ENCODE measurements at places on chromosomes 12 and 14. TPM values are rescaled to one million over a fixed set of nuclear protein-coding genes. Genes with fewer than 3 reads are reported as not detected.

Gene PTGDR
- polyA plus RNA-seq: 0.20 TPM

Gene CAPS2
- polyA plus RNA-seq: 8.1 TPM

Gene SLC10A1
- not detected for polyA plus RNA-seq

Gene HSPB8
- 10.2 TPM for polyA plus RNA-seq

Gene LYZ
- 25.6 TPM for polyA plus RNA-seq

Gene APPL2
- 17.2 TPM for polyA plus RNA-seq

Gene KRT74
- not detected for polyA plus RNA-seq

Gene CABP1
- 2.3 TPM for polyA plus RNA-seq

Gene SERPINA9
- not detected for polyA plus RNA-seq

Gene SLC25A47
- polyA plus RNA-seq: not detected

Gene FBLN5
- polyA plus RNA-seq: 119 TPM

GRCh38 chr14:103280278-103280928 lies 53.6 kb upstream of the EIF5 start:
- no peaks in the 10 kb centered on the region for H3K36me3 ChIP-seq
- H3K27ac ChIP-seq: no peak overlapping the region
- DNase-seq: no peak

DNA sequence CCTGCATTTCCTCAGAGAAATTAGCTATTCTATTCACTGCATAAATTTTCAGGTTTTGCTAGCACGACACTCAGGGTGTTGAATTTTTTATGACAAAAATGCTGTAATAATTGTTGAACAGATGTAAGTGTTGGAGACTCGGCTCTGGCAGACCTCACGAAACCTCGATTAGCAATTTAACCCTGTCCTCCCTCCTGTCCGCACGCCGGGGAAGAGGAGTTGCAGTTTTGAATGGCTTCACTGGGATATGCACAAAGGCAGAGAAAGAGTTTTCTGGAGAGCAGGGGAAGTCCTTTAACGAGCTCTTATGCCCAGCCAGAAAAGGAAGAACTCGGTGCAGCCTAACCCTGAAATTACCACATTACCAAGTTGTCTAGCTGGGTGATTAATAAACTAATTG lies 661.1 kb downstream of the VRK1 start:
- no peak overlapping the region for H3K4me3 ChIP-seq
- no peaks in the 10 kb centered on the region for H3K4me1 ChIP-seq
- no peaks in the 10 kb centered on the region for H3K27me3 ChIP-seq

DNA sequence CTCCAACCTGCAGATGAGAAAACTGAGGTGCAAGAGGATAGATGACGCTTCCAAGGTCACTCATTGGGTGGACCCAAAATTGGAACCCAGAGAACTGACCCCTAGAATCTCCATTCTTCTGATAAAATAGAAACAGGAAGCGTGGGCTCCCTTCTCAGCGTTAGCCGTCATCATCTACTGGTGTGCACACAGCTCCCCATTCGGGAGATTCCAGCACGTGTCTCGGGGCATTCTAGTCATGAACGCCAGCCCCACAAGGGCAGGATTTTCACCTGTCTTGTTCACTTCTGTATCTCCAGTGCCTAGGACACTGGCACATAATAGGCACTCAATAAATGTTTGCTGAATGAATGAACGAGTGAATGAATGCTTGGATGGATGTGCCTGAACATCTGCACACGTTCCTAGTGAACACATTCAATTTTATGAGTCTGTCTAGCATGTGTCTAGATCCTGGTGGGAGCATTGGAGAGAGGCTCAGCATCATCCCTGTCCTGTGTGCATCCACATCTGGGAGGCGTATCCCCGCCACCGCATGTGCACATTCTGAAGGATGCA lies 30.5 kb downstream of the RASAL1 start:
- H3K4me1 ChIP-seq: no peaks in the 10 kb centered on the region
- H3K36me3 ChIP-seq: no peaks in the 10 kb centered on the region
- DNase-seq: no peak

DNA sequence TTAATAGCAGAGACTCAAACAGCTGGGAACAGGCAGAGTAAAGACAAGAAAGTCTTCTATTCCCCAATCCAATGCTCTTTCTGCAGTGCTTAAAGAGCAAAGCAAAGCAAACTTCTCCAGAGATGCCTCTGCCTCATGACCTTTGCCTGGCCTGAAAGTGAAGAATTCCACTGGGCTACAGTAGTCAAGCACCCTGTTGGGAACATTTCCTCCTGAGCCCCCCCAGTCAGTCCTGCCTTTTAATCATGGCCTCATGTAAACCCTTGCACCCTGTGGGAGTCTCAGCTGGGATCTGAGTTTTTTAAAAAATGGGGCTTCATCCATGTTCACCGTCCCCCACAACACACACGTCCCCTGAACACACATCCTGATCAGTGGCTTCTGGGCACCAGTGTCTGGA lies 62.7 kb upstream of the TSPAN11 start:
- no peak overlapping the region for H3K4me3 ChIP-seq
- H3K27ac ChIP-seq: no peak overlapping the region
- no peak for DNase-seq
- no peaks in the 10 kb centered on the region for H3K4me1 ChIP-seq
- H3K36me3 ChIP-seq: no peaks in the 10 kb centered on the region

- no peak overlapping the region for H3K27ac ChIP-seq
- H3K4me3 ChIP-seq: no peak overlapping the region
- H3K36me3 ChIP-seq: no peaks in the 10 kb centered on the region
Observed at GRCh38 chr14:28494196-28494595, 272.4 kb upstream of the FOXG1 start.

- no peak overlapping the region for H3K4me3 ChIP-seq
- DNase-seq: no peak
- H3K27me3 ChIP-seq: peaks cover 7% of the 10 kb centered on the region
- no peak overlapping the region for H3K27ac ChIP-seq
- H3K4me1 ChIP-seq: no peaks in the 10 kb centered on the region
Observed at GRCh38 chr12:46087916-46088439, 97.6 kb upstream of the SCAF11 start.

GRCh38 chr12:51814311-51815088 lies 34.0 kb downstream of the FIGNL2 start:
- H3K4me1 ChIP-seq: peaks cover 3% of the 10 kb centered on the region
- no peaks in the 10 kb centered on the region for H3K27me3 ChIP-seq
- DNase-seq: peak; percentile 66
- H3K4me3 ChIP-seq: no peak overlapping the region
- H3K36me3 ChIP-seq: no peaks in the 10 kb centered on the region
- no peak overlapping the region for H3K27ac ChIP-seq

DNA sequence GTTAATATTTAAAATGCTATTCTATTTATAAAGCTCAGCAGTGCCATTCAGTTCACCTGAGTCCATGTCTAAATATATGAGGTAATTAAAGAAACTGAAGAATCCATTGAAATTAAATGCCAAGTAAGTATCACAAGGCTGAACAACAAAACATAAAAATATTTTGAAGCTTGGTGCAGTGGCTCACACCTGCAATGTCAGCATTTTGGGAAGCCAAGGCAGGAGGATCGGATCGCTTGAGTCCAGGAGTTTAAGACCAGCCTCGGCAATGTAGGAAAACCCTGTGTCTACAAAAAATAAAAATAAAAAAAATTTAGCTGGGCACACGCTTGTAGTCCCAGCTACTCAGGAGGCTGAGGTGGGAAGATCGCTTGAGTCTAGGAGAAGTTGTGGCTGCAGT lies 101.8 kb downstream of the OSBPL8 start:
- DNase-seq: no peak
- no peaks in the 10 kb centered on the region for H3K27me3 ChIP-seq
- H3K27ac ChIP-seq: no peak overlapping the region
- no peaks in the 10 kb centered on the region for H3K4me1 ChIP-seq
- no peak overlapping the region for H3K4me3 ChIP-seq

GRCh38 chr14:86799244-86799647 lies 1193.7 kb downstream of the GALC start:
- H3K27me3 ChIP-seq: no peaks in the 10 kb centered on the region
- DNase-seq: peak; percentile 65
- no peak overlapping the region for H3K27ac ChIP-seq
- peaks cover 8% of the 10 kb centered on the region for H3K4me1 ChIP-seq

DNA sequence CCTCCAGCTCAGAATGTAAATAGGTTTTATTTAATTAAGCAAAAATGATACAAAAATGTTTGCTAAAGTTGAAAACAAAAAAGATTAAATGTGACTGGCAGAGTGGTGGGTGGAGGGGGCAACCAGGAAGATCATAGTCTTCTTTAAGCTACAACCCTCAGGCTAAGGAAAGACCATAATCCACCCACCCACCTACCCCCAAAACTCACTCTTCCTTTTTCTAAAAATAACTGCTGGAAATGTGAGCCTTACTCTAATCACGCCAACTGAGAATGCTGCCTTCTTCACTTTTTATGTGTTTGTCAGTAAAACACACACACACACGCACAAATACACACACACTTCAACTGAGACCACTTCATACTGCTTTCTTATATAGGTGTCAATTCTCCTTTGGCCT lies 230.0 kb upstream of the EGLN3 start:
- H3K27ac ChIP-seq: peak overlapping the region; percentile 12
- no peak overlapping the region for H3K4me3 ChIP-seq
- peaks cover 4% of the 10 kb centered on the region for H3K4me1 ChIP-seq
- H3K36me3 ChIP-seq: no peaks in the 10 kb centered on the region

GRCh38 chr12:25694072-25694471 lies 141.0 kb upstream of the LMNTD1 start:
- H3K27me3 ChIP-seq: no peaks in the 10 kb centered on the region
- H3K4me3 ChIP-seq: no peak overlapping the region
- peak; percentile 86 for DNase-seq
- peaks cover 12% of the 10 kb centered on the region for H3K4me1 ChIP-seq
- H3K36me3 ChIP-seq: no peaks in the 10 kb centered on the region

DNA sequence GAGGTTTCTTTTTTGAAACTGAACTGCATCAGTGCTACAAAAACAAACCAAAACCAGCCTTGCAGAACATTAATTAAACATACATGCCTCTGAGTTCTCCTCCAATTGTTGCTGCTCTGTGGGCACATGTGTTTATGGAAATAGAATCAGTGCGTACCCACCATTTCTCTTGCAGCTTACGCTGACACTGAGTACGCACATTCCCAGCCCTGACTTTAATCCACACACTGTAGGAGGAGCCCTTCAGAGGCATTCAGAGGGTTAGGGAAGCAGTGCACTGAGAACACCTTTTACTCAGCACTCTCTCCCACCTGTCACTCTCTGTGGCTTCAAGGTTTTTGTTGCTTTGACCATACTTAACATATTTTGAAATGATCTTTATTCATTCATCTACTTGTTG lies 250.5 kb upstream of the PWP1 start:
- H3K4me1 ChIP-seq: no peaks in the 10 kb centered on the region
- H3K4me3 ChIP-seq: no peak overlapping the region
- H3K27ac ChIP-seq: no peak overlapping the region

GRCh38 chr12:41174602-41175001 lies 13.5 kb upstream of the PDZRN4 start:
- H3K4me3 ChIP-seq: no peak overlapping the region
- no peak for DNase-seq
- no peaks in the 10 kb centered on the region for H3K27me3 ChIP-seq

DNA sequence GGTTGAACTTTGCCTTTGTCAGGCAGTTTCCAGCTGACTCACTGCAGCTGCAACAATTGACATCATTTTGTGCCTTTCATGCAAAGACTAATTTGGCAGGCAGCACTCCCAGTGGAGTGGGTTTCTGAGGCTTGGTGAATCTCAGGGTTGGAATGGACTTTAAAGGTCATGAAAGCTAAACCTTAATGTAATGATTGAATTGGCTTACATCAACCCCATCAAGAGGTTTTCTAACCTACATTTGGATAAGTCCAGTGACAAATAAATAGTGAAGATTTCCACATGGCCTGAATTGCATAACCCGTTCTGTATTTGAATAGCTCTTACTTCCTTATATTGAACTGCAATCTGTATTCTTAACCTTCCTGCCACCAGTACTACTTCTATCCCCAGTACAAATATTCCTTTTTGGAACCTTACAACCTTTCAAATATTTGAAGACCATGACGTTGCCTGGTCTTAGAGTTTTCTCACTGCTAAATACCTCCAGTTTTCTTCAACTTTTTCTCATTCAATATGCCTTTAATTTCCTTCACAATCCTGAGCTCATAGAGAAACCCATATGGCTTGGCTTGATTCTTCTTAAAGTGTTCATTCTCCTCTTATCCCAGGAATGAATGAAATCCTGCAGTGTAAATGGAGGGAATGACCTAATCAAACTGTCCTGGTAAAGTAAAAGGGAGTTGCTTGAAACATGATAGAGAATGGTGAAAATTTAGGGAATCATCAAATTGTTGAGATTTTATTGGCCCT lies 168.1 kb upstream of the NOVA1 start:
- H3K36me3 ChIP-seq: no peaks in the 10 kb centered on the region
- H3K27ac ChIP-seq: no peak overlapping the region
- no peak for DNase-seq
- no peaks in the 10 kb centered on the region for H3K4me1 ChIP-seq

DNA sequence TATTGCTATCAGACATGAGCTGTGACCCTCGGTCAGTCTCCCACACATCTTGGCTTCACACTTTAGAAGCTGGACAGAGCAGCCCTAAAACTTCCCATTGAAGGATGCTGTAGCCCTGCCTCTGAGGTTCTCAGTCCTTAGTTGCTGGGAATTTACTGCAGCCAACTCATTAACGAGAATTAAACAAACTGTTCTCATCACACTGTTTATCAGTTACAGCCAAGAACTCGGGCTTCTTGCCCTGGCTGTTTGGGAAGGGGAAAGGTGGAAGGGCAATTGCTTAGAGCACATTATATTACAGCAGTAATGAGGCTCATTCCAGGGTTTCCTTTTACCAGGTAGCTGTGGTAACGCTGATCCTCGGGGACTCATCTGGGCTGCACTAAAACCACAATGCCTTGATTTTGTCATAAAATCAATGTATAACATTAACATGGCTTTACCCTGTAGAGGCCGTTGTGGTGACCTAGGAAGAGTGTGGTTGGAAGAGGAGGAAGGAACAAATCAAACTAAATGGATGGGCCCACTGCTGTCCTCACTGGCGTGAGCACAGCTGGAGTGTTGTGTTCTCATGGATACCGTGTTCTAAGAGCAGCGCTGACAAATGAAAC lies 87.1 kb downstream of the GPR135 start:
- no peak overlapping the region for H3K4me3 ChIP-seq
- no peak overlapping the region for H3K27ac ChIP-seq
- no peaks in the 10 kb centered on the region for H3K36me3 ChIP-seq
- no peaks in the 10 kb centered on the region for H3K27me3 ChIP-seq
